Upper lobe of left lung (tissue), 6 donors: ENCODE measurements at places on chromosomes 1 and 21. TPM values are rescaled to one million over a fixed set of nuclear protein-coding genes. Genes with fewer than 3 reads are reported as not detected.
A peak's percentile ranks its signal among the peaks of the same experiment; 100 is the strongest.

- peaks cover 45% of the 10 kb centered on the region for H3K36me3 ChIP-seq
- peaks cover 15% of the 10 kb centered on the region for H3K4me1 ChIP-seq
- H3K27ac ChIP-seq, result peak overlapping the region; percentile 74
- no peaks in the 10 kb centered on the region for H3K27me3 ChIP-seq
- no peak overlapping the region for H3K4me3 ChIP-seq
These were observed 20.2 kb downstream of the NUAK2 start for GRCh38 chr1:205301205-205301821.

DNA sequence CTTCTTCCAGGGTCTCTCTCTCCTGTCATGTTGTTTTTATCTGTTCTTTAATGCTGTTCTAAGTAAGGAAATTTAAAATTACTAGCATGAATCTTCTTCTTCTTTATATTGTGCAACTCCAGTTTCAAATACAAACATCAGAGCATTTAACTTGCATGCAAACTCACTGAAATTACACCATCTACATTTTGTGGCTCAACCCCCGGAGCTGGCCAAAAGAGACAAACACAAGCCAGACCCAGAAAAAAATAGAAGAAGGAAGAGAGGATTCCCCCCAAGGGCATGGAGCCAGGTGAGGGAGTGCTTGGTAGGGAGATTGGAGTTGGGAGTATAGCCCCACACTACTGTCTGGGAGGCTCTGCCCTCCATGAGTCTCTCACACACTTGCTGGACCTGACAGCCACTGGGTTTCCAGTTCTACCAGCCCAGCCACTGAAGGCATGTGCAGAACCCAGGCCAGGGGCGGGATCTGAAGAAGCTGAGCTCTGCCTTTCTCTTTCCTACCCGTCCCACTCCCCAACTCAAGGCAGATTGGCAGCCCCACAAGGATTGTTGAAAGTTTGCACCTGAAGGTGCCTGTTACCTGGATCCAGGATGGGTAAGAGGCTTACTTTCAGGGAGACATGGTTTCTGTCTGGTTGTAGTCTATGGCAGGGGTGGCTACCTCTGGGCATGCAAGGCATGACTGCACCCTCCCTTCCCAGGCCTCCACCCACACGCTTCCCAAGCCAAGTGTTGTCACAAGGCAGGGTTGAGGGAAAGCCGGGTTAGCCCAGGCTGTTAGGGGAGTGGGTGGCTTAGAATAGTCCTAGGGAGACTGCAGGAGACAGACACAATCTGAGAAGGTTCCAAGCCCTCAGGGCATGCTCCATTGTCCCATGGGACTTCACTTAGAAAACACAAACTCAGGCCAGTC, 297.2 kb downstream of the TGFB2 start:
- H3K27ac ChIP-seq, result no peak overlapping the region
- H3K4me1 ChIP-seq, result no peaks in the 10 kb centered on the region
- H3K27me3 ChIP-seq, result no peaks in the 10 kb centered on the region
- DNase-seq, result no peak
- no peak overlapping the region for H3K4me3 ChIP-seq

GRCh38 chr1:212311836-212312497, 26.8 kb downstream of the PPP2R5A start:
- H3K4me1 ChIP-seq, result peaks cover 30% of the 10 kb centered on the region
- no peaks in the 10 kb centered on the region for H3K27me3 ChIP-seq
- H3K4me3 ChIP-seq, result no peak overlapping the region

The SLC9C2 gene
- 0.54 TPM for total RNA-seq

The C4BPA gene
- total RNA-seq, result 272 TPM

DNA sequence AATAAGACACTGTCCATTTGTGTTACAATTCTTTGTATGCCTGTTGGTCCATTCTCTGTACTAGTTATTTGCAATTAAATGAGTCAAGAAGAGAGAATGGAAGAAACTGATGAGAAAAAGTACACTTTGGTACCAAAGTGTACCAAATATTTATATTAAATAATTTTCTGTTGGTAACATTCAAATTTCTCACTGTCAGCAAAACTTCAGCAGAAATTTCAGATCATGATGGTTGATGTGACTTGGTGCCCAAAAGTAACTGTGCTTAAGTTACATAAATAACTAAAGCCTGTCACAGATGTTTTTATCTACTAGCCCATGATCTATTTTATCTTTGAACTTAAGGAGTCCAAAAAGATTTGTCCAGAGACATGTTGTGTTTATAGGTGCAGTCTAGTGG, 274.4 kb upstream of the CXADR start:
- no peak overlapping the region for H3K4me3 ChIP-seq
- DNase-seq, result no peak
- no peak overlapping the region for H3K27ac ChIP-seq
- no peaks in the 10 kb centered on the region for H3K36me3 ChIP-seq

The ANGPTL3 gene
- total RNA-seq, result not detected

GRCh38 chr1:199843861-199844260, 183.6 kb upstream of the NR5A2 start:
- H3K36me3 ChIP-seq, result no peaks in the 10 kb centered on the region
- H3K27ac ChIP-seq, result no peak overlapping the region
- H3K4me1 ChIP-seq, result no peaks in the 10 kb centered on the region
- DNase-seq, result no peak
